ENCODE measurements at places on chromosomes 1 and 21.
A peak's percentile ranks its signal among the peaks of the same experiment; 100 is the strongest.

DNA sequence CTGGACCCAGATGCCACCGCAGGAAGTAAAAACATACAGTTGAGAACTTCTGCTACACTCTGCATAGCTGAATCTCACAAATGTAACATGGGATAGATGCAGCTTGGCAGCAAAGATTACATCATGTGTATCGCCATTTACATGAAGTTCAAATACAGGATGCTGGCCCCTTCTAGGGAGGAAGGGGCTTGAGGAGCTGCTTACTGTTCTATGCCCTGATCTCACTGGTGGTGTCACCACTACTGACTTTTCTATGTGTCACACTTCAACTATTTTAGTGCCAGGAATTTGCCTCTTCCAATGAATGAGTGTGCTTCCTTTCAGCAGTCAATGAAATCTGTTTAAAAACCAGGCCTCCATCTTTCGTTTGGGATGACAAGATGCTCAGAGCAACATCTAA lies 31.1 kb downstream of the MRAP start:
- peak; percentile 76 for DNase-seq

GRCh38 chr1:63906047-63906704 lies 132.4 kb downstream of the ROR1 start:
- DNase-seq = no peak

DNA sequence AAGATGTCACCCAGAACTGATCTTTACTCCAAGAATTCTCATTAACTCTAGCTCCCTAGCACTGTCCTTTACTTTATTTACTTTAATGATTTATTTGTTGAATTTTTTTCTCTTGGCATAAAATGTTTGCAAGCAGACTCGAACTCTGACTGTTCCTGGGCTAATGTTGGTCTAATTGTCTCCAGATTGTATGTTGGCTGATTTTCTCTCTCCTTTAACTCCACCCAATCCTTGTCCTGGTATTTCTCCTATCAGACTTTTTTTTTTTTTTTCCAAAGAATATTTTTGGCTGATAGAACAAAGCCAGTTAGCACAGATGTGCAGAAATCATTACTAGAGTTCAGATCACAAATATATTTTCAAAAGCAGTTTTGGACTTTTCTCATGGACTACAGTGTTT lies 82.6 kb downstream of the ATF6 start:
- DNase-seq = peak; percentile 38

DNA sequence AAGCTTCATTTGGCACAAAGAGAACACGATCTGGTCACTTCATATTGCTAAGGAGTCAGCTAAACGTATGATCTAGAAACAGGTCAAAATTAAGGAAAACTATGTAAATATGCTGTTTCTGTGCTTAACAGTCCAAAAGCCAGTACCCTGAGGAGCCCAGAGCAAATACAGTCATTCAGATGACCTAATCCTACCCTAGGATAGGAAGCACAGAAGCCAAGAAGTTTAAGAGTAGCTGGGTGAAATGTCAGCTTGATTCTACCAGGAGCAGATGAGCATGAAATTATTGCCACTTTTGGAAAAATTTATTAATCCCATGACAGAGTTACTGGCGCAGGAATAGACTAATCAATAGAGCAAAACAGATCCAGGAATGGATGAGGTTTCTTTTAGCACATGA lies 18.3 kb downstream of the SORT1 start:
- peak; percentile 70 for DNase-seq

GRCh38 chr1:11414926-11415538 lies 63.9 kb upstream of the DISP3 start:
- DNase-seq = no peak

DNA sequence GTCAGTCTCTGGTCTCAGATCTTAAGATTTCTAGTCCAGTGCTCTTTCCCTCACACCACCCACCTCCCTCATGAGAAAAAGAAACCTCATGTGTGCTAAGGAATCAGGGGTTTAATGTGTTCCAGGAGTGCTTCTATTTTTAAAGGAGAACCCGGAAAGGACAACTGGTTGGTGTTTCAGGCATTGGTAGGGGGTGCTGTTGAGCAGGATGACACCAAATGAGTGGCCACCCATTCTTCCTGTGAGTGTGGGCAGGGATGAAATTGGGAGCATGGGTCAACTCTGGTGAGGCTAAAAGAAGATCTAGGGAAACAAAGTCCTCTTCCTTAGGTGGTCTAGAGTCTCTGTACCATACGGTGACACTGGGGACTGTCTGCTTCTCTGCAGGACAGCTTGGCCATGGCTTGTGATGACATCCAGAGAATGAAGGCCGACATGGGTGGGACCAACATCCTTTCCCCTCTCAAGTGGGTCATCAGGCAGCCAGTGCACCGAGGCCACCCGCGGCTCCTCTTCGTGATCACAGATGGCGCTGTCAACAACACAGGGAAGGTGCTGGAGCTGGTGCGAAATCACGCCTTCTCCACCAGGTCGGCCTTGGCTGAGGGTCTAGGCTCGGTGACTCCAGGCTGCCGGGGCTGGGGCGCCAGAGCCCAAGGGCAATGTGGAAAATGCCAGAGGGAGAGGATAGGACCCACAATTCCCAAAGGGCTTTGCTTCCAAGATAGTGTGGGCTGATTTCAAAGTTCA lies 39.3 kb downstream of the VWA5B1 start:
- DNase-seq = no peak

DNA sequence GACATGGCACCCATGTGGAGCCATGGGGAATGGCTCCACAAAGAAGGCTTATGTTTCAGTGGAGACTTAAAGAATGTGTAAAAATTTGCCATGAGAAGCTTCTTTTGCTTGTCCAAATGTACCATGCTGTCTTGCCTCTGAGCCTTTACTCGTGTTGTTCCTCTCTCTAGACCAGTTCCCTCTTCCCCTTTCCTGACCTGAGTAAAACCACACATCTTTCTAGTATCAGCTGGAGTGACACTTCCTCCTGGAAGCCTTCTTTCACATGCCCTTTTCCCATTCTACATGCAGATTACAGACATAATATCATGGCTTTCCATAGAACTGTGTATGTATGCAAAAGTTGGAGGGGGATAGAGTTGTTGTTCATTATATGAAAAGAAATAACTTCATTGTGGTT lies 13.6 kb upstream of the GPX7 start:
- DNase-seq = no peak

GRCh38 chr1:150066838-150067183 lies 765 bp upstream of the VPS45 start:
- DNase-seq = no peak

DNA sequence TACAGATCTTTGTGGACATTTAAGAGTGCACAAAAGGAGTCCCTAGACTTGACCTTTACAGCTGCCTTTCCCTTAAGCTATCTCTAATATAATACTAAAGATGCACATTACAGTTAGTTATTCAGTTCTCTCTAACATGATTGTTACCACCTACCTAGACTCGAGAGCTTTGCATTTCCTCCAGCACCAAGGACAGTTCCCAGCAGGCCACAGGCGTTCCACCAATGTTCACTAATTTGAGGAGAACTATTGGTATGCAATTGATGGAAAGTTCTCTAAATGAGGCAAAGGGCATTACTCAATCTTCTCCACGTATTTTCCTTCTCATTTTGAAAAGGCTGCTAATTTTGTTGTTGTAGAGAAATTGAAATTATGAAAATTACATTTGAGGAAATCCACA lies 5.4 kb upstream of the NTNG1 start:
- peak; percentile 67 for DNase-seq

GRCh38 chr1:224070521-224070920 lies 43.4 kb upstream of the FBXO28 start:
- DNase-seq = no peak

GRCh38 chr1:212186427-212187207 lies 98.6 kb upstream of the PPP2R5A start:
- no peak for DNase-seq

DNA sequence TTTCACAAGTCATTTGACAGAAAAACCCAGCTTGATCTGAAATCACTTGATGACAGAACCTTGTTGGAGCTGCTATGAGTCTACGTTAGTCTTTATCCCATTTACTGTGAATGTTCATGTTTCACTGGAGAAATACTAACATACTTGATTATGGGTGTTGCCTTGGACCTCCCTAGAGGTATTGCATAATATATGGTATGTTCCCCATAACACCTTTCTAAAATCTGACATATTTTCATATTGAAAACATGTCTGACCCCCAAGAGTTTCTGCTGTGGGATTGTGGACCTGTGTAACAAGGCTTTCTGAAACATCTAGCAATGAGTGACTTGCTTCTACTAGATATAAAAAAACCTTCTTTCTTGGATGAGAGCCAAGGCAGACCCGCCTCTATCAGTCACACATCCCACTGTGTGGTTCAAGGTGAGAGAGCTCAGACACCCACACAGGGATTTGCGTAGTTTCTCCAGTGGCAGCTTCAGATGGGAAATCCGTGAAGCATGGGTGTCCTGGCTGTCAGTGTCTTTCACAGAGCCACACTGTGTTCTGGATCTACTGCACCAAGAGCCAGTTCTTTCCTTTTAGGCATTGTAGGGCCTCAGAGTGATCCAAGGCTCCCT lies 4.6 kb downstream of the NENF start:
- no peak for DNase-seq

DNA sequence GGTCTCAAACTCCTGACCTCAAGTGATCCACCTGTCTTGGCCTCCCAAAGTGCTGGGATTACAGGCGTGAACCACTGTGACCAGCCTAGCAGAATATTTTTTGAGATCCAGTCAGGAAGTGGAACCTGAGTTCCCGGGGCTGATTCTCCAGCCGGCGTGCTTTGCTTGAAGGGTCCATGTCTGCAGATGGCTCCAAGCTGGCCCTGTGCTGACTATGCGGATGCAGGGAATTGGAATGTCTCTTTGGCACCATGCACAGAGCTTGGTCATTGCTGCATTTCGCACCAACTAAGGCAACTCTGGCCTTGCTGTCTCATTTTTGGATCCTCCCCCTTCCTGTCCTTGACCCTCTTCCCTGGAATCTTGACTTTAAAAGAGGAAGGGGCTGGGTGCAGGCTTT lies 28.1 kb downstream of the ARHGEF10L start:
- peak; percentile 88 for DNase-seq

GRCh38 chr1:245753807-245754206 lies 599.0 kb downstream of the KIF26B start:
- DNase-seq = no peak

Measured in GM23248 (cell line).